Mesothelial cell of epicardium (in vitro differentiated cells): ENCODE measurements at places on chromosomes 6 and 20. TPM values are rescaled to one million over a fixed set of nuclear protein-coding genes. Genes with fewer than 3 reads are reported as not detected.

SIRPD gene
- not detected in 3 replicates for total RNA-seq

DNA sequence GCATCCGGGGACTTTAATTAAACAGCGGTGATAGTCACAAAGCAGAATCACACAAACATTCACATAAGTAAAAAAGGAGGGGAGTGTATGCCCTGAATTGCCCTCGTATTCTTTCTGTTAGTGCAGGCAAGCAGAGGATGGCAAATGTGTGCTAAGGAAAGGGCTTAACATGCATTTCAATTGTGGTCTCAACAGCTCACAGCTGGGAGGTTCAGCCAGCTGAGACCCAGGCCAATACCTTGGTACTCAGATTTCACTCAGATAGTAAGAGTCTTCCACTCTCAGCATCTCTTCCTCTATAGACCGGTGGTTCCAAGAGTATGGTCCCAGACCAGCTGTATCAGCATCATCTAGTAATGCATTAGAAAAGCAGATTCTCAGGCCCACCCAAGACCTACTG, 215.1 kb downstream of the PHACTR1 start:
- H3K27me3 ChIP-seq: peaks cover 39% of the 10 kb centered on the region
- DNase-seq: no peak
- no peaks in the 10 kb centered on the region for H3K4me1 ChIP-seq

SOX12 gene
- 65.9 to 67.0 TPM (median 66.8 TPM) in 3 replicates for total RNA-seq

DNA sequence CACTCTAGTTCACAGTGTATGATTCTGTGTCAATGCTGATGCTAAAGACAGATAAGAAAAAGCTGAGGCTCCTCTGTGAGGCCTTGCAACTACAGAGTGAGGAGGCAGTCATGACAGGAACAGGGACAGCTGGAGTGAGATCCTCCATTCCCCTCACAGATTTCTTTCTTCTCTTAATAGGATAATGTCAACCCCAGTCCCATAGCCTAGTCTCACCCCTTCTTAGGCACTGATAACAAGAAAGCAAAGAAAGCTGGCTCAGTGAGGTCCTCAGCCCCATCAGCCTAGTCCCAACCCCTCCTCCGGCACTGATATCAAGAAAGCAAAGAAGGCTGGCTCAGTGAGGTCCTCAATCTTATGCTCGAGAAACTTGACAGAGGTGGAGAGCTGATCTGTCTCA, 2.1 kb upstream of the PTCHD4 start:
- H3K4me3 ChIP-seq: no peak overlapping the region
- no peaks in the 10 kb centered on the region for H3K27me3 ChIP-seq
- peaks cover 37% of the 10 kb centered on the region for H3K4me1 ChIP-seq
- no peaks in the 10 kb centered on the region for H3K36me3 ChIP-seq
- DNase-seq: no peak

DNA sequence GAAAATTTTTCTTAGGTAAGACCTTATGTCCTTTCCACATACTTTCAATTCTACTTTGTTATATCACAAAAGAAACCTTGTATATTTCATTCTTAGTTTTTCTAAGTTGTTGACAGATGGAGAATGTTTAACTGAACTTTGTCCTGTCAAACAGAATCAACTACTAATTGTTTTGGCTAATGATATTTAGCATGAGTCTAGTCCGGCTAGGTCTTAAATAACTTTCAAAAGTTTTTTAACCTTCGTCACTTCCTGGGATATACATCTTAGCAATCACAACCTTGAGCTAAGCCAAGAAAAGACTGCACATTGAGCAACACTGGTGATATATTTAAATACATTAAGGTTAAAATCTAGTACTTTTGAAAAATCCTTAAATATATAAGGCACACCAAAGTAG, 62.9 kb upstream of the RUNX2 start:
- peaks cover 2% of the 10 kb centered on the region for H3K36me3 ChIP-seq
- no peaks in the 10 kb centered on the region for H3K4me1 ChIP-seq
- H3K27ac ChIP-seq: no peak overlapping the region
- no peaks in the 10 kb centered on the region for H3K27me3 ChIP-seq
- H3K4me3 ChIP-seq: no peak overlapping the region

STMND1 gene
- 0.34 to 0.38 TPM in 2 of 3 replicates, not detected in the other for total RNA-seq
